Activated CD4-positive, alpha-beta T cell treated with anti-CD3 and anti-CD28 coated beads for 4 hours (primary cell): ENCODE measurements at places on chromosomes 12 and 14.

GRCh38 chr14:90556012-90556477, 159.2 kb downstream of the CALM1 start:
- no peak for DNase-seq

GRCh38 chr12:42442311-42442759, 116.4 kb downstream of the PPHLN1 start:
- DNase-seq = no peak

DNA sequence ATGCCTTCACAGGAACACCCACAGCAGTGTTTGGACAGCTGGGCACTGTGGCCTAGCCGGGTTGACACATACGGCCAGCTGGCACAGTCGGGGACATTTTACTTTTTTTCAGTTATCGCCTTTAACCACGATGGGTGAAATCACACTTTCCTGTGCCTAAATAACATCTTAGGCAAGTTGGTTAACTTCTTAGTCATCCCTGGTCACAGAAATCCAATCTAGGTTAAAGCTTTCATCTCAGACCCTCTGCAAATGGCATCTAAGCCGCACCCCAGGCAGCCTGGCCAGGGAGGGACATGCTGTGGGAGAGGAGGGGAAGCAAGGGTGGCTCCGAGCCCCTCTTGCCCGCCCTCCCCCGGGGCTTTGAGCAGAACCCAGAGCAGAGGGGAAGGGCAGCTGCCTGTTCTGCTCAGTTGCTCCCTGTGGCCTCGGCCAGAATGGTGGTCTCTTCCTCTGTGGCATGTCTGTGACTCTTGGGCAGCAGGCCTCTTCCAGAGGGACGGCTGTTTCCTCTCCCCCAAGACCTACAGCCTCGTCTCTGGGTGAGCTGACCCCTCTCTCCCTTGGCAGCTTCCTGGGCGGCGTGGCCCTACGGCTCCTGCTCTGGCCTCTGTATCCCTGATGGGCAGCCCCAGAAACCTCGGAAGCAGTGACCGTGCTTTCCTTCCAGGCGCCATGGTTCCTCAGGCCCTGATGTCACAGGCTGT, 85.4 kb upstream of the DYNC1H1 start:
- DNase-seq = no peak

DNA sequence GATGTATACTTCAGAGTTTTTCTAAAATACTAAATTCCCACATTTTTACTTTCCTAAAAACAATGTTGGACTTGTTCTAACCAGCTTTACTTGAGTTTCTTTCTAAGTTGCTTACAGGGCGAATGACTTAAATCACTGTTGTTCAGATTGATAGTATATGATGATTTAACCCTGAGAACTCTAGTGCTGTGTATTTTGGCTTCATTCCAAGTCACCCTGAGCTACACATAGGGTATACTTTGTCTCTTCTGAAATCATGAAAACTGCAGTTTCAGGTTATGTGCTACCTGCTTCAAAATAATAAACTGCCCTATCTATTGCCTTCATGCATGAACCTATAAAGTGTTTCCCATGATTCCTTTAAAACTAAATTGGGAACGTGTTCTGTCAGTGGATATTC, 162.5 kb upstream of the PDE3A start:
- no peak for DNase-seq

GRCh38 chr12:2198005-2198501, 145.3 kb downstream of the CACNA1C start:
- no peak for DNase-seq

- peak; percentile 47 for DNase-seq
Measured at GRCh38 chr12:51926718-51927117, 19.4 kb downstream of the ACVRL1 start.

DNA sequence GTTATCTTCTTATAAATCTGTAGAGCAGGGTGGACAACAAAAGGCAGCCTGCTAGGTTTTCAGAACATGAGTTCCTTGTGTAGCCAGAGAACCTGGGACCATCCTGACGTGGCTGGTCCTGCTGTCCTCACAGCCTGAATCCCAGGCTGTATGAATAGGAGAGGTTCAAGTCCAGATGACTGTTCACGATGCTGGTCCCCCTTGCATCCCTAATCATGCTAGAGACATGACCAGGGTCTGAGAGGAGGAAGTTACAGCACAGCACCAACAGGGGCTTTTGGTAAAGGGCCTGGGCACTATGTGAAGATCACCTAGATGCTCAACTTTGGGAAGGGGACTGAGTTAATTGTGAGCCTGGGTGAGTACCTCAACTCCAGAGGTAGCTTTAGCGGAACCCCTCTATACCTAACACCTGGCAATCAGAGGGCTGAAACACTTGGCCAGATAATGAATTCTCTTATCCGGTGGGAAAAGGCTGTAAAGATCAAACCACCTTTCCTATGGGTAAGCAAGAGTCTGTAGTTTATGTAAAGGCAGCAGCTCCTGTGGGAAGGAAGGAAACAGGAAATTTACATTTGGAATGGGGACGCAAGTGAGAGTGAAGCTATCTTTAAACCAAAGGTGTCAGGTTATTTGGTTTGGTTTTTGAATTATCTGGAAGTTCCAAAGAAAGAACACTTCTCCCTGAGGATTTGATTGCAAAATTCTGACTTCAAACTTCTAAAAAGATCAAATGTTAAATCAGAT, 112.8 kb downstream of the DAD1 start:
- no peak for DNase-seq

DNA sequence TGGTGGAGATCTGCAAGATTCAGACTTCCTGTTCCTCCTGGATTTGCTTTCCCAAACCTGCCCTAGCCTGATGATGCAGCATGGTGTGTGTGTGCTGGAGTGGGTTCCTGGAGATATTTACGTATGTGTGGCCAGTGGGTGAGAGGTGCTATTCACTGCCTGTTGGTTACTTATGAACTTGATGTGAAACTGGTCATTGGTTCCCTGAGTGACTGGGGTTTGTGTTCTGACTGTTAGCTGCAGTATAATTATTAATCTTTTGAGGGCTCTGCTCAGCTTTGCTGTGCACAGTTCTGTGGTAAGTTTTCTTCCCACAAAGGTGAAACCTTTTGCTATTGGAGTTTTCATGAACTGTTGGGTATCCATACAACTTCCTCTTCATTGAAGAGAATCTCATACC, 541.8 kb upstream of the FBXO33 start:
- DNase-seq = no peak

DNA sequence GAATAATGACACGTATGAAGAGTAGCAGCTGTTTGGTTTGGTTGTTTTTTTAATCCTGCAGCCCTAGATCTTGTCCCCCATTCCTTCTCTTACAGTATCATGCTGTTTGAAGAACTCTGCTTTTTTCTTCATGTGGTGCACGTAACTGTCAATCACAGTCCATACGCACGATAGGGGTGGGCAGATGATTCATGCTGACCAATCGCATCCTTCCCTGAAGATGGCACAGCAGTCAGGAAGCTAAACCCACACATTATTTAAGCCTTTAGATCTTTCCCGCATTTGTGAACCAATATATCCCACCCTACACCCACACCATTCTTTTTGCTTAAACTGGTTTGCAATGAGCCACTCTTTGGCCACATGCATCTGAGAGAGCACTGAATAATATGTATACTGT, 158.9 kb upstream of the PLEKHA5 start:
- DNase-seq = no peak

DNA sequence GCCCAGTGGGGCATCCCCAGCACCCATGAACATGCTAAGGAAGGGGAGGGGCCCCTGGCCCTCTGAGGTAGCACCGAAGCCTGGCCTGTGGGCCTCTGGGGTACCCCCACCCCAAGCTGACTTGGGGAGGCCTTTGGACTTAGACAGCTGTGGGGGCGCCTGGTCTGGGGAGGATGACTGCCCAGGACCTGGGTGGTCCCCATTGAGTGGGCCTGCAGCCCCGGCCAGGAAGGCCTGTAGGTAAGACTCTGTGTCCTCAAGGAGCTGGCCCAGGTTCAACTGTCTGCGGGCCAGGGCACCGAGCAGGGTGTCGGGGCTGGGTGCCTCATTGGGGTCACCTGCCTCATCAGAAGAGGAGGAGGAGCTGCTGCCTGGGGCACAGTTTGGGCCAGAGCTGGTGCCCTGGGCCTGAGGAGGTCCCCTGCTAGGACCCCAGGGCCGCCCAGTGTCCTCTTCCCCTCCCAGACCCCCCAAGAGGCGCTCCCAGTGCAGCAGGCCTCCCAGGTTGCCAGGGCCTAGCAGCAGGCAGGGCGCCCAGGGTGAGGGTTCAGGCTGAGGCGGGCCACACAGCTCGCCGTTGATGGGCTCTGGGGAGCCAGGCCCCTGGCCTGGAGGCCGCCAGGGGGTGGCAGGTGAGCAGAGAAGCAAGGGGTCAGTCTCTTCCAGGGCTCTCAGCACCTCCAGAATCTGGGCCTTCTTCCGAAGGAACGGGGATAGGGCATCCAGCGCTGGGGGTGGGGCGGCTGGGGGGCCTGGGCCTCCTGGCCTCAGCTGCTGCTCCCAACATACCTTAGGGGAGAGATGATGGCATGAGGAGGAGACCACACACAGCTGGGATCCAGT, 31.4 kb downstream of the NCKAP5L start:
- DNase-seq = no peak

DNA sequence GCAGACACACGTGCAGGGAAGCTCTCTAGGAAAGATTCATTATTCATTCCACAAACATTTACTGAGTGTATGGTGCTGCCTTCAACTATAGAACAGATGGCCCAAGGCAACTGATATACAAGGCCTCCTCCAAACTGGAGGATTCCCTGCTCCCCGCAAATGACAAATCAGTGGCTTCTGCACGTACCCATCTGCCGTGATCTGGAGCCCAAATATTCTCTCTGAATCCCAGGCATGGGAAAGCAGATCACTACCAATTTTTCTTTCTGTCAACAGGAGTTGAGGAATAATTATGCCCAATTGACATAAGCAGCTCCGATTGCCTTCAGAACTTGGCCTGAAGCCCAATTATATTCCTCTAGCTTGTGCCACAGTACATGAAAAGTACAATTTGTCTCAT, 174.2 kb upstream of the CCDC196 start:
- no peak for DNase-seq

- no peak for DNase-seq
Measured at GRCh38 chr12:80937391-80938238, at the start of gene LIN7A. Gene LIN7A, minus strand, starts transcription at chr12:80937934. Its CDS starts 212 bp downstream, at chr12:80937722.

DNA sequence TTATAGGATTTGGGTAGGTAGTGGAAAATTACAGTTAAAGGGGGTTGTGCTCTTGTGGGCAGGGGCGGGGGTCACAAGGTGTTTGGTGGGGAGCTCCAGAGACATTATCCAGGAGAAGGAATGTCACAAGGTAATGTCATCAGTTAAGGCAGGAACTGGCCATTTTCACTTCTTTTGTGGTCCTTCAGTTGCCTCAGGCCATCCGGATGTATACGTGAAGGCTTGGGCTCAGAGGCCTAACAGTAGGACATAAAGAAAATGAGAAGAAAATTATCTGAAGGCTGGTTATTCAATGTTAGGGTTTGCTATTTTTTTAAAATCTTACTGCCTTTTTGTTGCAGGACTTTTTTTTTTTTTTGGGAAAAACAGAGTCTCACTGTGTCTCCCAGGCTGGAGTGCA, 2.5 kb upstream of the PSEN1 start:
- no peak for DNase-seq

GRCh38 chr14:22221508-22221907, 367.5 kb downstream of the DAD1 start:
- no peak for DNase-seq

GRCh38 chr12:91185421-91185820, 2.8 kb upstream of the DCN start:
- no peak for DNase-seq

DNA sequence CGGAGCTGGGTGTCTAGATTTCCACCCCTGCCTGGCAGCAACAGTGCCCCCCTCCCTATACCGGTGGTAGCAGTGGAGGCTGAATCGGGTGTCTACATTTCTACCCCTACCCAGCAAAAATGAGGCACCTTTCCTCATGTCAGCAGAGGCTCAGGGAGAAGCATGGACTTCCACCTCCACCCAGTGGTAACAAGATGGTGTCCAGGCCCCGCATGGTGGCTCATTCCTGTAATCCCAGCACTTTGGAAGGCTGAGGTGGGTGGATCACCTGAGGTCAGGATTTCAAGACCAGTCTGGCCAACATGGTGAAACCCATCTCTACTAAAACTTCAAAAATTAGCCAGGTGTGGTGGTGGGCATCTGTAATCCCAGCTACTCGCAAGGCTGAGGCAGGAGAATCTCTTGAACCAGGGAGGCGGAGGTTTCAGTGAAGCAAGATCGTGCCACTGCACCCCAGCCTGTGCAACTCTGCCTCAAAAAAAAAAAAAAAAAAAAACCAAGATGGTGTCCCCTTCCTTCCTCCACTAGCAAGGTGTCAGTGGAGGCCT, 35.5 kb upstream of the OR5AU1 start:
- DNase-seq = no peak

- DNase-seq = no peak
Measured at GRCh38 chr12:49365542-49365941, 1.7 kb upstream of the SPATS2 start.

GRCh38 chr14:33679461-33680225, 271.2 kb downstream of the EGLN3 start:
- DNase-seq = no peak

DNA sequence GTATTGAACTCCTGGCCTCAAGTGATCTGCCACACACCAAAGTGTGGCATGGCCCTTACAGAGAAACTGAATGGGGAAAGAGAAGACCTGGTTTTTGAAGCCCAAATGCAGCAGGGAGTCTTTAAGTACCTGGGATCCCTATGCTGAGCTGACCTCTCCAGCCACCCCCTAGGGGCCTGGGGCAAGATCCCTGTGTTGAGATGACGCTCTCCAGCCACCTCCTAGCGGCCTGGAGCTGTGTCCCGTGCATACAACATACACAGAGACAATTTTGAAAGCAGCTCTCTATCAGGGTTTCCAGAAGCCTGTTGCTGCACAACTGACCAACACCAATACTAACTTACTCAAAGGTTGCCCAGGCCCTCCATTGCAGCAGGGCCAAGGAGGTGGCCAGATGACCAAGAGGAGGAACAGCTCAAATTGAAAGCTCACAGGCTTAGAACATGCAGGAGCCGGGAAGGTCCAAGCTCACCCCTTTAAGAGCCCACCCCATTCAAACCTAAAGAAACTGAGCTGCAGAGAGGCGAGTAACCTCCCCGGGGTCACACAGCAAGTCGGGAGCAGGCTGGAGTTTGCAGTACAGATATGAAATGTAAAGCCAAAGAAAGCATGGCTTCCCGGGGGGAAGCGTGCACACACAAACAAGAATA, 31.5 kb downstream of the TTC7B start:
- DNase-seq = no peak

- no peak for DNase-seq
Measured at GRCh38 chr14:73238424-73238852, 1.1 kb downstream of the PAPLN start.

- no peak for DNase-seq
Measured at GRCh38 chr12:131363841-131364495, 346.9 kb upstream of the SFSWAP start.

DNA sequence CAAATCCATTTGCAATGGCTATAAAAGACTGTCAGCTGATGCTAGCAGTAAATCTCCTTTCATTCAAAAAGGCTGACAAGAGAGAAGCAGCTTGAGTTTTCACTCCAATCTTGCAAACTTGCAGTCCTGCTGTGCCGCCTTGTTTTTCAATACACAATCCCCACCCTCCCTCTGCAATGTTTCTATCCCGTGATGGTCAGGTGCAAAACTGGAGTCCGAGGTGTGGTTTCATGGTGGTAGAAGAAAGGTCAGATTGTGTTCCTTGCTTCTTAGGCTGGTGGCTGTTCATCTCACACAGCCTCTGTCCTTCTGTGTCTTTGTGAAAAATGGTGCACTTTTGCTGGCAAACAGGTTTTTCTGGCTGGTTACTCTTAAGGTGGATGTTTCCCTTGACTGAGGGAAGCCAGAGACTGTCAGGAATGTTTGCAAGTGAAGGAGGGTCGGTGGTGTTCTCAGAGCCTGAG, 27.7 kb upstream of the TBX3 start:
- DNase-seq = no peak
